ENCODE measurements at places on chromosomes 1 and 21. TPM values are rescaled to one million over a fixed set of nuclear protein-coding genes. Genes with fewer than 3 reads are reported as not detected.

Gene BCAR3
- 0.87 TPM for total RNA-seq

Gene EDARADD
- 2.5 TPM for total RNA-seq

DNA sequence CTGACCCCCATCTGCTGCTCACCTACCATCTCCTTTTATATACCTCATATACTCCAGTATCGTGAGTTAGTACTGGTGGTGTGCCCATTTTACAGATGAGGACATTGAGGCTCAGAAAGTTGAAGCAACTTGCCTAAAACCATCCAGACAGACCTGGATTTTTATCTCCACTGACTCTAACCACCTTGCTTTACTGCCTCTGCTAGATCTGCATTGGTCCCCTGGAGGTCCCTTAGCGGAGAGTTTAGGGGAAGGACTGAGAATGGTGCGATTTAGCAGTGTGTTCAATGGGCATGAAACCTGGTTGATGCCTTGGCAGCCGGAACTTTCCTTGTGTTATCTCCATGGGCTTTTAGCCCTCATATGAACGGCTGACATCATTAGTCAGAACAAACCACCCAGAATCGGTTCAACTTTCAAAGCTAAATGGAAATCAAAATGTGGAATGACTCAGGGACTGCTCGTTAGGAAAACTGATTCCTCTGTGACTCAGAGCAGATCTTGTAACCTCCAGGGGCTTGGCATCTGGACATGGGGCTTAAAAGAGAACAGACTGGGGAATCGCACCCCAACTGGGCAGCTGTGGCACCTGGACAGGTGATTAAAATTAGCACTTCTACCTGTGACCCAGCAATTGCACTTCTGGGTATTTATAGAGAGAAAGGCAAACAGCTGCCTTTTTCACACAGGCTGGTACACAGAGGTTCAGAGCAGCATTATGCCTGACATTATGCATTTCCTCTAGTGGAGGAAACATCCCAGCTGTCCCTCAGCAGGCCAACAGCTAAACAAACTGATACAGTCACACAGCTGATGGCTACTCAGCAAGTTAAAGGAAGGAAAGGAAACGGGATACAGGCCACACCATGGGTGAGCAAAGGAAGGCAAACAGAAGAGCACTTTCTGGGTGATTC lies 25.3 kb downstream of the TMEM51 start:
- H3K36me3 ChIP-seq: peaks cover 3% of the 10 kb centered on the region
- H3K4me3 ChIP-seq: no peak overlapping the region
- H3K27me3 ChIP-seq: peaks cover 69% of the 10 kb centered on the region
- H3K4me1 ChIP-seq: peaks cover under 1% of the 10 kb centered on the region
- no peak overlapping the region for H3K27ac ChIP-seq

GRCh38 chr1:196442366-196442765 lies 165.9 kb downstream of the KCNT2 start:
- no peaks in the 10 kb centered on the region for H3K27me3 ChIP-seq
- DNase-seq: no peak
- H3K27ac ChIP-seq: no peak overlapping the region
- H3K4me3 ChIP-seq: no peak overlapping the region
- no peaks in the 10 kb centered on the region for H3K36me3 ChIP-seq

- H3K4me1 ChIP-seq: peaks cover 34% of the 10 kb centered on the region
- no peak for DNase-seq
- H3K27ac ChIP-seq: peak overlapping the region; percentile 98
- H3K27me3 ChIP-seq: no peaks in the 10 kb centered on the region
Observed at GRCh38 chr1:235295902-235296350, 32.1 kb downstream of the ARID4B start.

- peaks cover 9% of the 10 kb centered on the region for H3K4me1 ChIP-seq
- H3K27ac ChIP-seq: no peak overlapping the region
- H3K36me3 ChIP-seq: peaks cover 2% of the 10 kb centered on the region
- peaks cover 42% of the 10 kb centered on the region for H3K27me3 ChIP-seq
Observed at GRCh38 chr1:31587720-31588423, 11.6 kb downstream of the TINAGL1 start.

DNA sequence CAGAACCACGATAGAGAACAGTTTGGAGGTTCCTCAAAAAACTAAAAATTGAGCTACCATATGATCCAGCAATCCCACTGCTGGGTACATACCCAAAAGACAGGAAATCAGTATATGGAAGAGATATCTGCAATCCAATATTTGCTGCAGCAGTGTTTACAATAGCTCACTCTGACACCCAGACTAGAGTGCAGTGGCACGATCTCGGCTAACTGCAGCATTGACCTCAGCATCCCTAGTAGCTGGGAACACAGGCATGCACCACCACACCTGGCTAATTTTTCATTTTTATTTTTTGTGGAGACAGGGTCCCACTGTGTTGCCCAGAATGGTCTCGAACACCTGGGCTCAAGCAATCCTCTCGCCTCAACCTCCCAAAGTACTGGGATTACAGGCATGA lies 13.1 kb downstream of the TTC13 start:
- no peak overlapping the region for H3K4me3 ChIP-seq
- no peak for DNase-seq
- H3K4me1 ChIP-seq: peaks cover 48% of the 10 kb centered on the region
- H3K36me3 ChIP-seq: peaks cover 4% of the 10 kb centered on the region

GRCh38 chr21:26961698-26962097 lies 5.2 kb downstream of the ADAMTS5 start:
- H3K4me3 ChIP-seq: no peak overlapping the region
- no peaks in the 10 kb centered on the region for H3K4me1 ChIP-seq
- H3K36me3 ChIP-seq: no peaks in the 10 kb centered on the region
- peaks cover 29% of the 10 kb centered on the region for H3K27me3 ChIP-seq

GRCh38 chr1:84763912-84764680 lies 73.8 kb upstream of the SSX2IP start:
- peaks cover 62% of the 10 kb centered on the region for H3K27me3 ChIP-seq
- H3K36me3 ChIP-seq: peaks cover 2% of the 10 kb centered on the region
- no peak overlapping the region for H3K4me3 ChIP-seq

Gene CDC73
- total RNA-seq: 84.9 TPM

DNA sequence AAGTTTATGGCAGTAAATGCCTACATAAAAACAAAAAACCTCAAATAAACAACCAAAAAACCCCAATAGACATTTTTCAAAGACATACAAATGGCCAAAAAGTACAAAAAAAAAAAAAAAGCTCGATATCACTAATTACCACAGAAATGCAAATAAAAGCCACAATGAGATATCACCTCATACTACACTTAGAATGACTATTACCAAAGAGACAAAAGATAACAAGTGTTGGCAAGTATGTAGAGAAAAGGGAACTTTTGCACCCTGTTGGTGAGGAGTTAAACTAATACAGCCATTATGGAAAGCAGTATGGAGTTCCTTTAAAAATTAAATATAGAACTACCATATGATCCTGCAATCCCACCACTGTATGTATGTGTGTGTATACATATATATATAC lies 21.1 kb downstream of the SLC25A24 start:
- H3K4me3 ChIP-seq: no peak overlapping the region
- peaks cover 18% of the 10 kb centered on the region for H3K4me1 ChIP-seq
- DNase-seq: no peak
- H3K36me3 ChIP-seq: peaks cover 26% of the 10 kb centered on the region
- H3K27me3 ChIP-seq: no peaks in the 10 kb centered on the region

- DNase-seq: no peak
- H3K36me3 ChIP-seq: no peaks in the 10 kb centered on the region
- peaks cover 15% of the 10 kb centered on the region for H3K4me1 ChIP-seq
Observed at GRCh38 chr1:21912038-21912758, 24.9 kb downstream of the HSPG2 start.

DNA sequence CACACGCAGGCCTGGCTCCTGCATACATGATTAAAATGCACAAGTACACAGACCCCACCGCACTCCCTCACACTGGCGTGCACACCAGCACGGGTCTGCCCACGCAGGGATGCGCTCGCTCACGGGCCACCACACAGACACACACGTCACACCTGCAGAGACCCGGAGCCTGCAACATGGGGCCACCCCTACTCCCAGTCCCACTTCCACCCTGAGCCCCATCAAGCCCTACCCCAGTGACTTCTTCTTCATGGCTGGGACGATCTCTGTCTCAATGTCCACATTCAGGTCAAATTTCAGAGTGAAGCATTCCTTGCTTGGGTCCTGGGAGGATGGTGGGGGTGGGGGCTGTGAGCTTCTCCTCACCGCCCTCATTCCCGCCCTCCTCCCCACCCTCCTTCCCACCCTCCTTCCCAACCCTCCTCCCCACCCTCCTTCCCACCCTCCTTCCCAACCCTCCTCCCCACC lies 8.9 kb upstream of the TNFRSF25 start:
- DNase-seq: no peak
- H3K27me3 ChIP-seq: no peaks in the 10 kb centered on the region
- no peaks in the 10 kb centered on the region for H3K36me3 ChIP-seq

DNA sequence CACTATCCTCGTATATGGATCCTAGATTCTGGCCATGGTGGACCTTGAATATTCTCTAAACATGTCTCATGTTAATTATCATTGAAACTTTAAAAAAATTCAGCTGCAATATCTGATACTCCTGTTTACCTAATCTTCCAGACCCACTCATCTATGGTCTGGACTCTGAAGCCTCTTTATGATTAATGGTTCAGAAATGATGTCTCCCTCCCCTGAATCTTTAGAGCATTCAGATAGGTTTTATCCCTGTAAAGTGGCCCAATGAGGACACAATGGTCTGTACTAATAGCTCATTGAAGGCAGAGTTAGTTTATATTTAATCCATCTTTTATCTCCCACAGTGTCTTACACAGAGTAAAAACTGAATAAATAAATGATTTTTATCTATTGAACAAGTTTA lies 53.0 kb upstream of the DUSP10 start:
- peak overlapping the region; percentile 83 for H3K27ac ChIP-seq
- DNase-seq: no peak
- no peaks in the 10 kb centered on the region for H3K27me3 ChIP-seq
- no peak overlapping the region for H3K4me3 ChIP-seq
- no peaks in the 10 kb centered on the region for H3K36me3 ChIP-seq
- peaks cover 18% of the 10 kb centered on the region for H3K4me1 ChIP-seq

- no peak overlapping the region for H3K4me3 ChIP-seq
- no peak for DNase-seq
- H3K27ac ChIP-seq: no peak overlapping the region
- H3K27me3 ChIP-seq: no peaks in the 10 kb centered on the region
- H3K4me1 ChIP-seq: peaks cover 2% of the 10 kb centered on the region
- no peaks in the 10 kb centered on the region for H3K36me3 ChIP-seq
Observed at GRCh38 chr1:156556354-156556753, 16.0 kb downstream of the IQGAP3 start.

DNA sequence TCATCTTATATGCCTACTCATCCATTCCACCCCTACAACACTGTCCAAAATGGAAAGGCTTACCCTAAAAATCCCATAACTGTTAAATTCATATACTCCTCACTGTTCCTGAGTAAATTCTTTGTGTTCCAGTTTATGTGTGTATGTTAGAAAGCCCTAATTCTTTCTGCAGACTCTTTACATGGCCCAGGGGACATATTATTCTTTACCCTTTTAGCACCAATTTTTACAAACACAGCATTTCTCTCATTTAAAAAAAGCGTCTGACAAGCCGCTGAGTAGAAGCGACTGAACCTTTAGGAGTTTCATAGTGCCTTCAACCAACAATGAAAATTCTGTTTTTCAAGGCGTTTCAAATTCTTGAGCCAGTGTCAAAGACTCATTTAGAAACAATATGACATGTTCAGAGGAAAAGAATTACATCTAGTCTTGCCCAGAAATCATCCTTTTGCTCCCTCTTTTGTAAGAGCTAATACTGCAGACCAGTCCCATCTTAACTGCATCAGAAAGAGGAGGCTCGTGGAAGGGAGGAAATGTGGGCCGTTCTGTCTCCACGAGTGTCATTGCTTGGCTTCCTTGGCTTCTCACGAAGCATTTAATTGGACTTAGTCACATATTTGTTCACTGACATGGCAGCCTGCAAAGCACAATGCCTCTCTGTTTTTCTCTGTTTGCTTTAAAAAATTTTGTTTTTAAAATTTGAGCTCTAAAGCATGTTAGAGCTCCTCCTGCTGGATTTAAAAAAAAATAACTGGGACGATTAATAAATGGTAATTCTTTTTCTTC lies 21.3 kb upstream of the C1orf105 start:
- peak overlapping the region; percentile 68 for H3K27ac ChIP-seq
- H3K36me3 ChIP-seq: no peaks in the 10 kb centered on the region
- H3K4me3 ChIP-seq: peak overlapping the region; percentile 49
- no peaks in the 10 kb centered on the region for H3K27me3 ChIP-seq
- H3K4me1 ChIP-seq: peaks cover 33% of the 10 kb centered on the region

DNA sequence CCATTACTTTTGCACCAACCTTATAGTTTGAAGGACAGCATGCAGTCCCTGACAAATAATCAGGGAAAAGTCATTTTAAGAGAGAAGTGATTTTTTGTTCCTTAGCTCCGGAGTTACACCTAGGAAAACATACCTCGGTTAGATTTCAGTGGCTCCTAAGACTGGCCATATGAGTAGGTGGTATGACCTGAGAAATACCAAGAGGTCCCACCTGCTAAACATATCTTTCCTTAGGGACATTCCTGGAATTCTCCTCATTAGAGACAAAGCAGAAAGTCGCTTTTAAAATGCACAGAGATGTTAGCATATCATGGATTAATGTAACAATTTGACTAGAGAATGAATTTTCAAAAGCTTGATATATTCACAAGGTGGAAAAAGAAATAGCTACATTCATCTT lies 84.2 kb upstream of the RNPC3 start:
- DNase-seq: no peak
- peaks cover 7% of the 10 kb centered on the region for H3K27me3 ChIP-seq
- H3K4me3 ChIP-seq: no peak overlapping the region
- H3K4me1 ChIP-seq: no peaks in the 10 kb centered on the region

DNA sequence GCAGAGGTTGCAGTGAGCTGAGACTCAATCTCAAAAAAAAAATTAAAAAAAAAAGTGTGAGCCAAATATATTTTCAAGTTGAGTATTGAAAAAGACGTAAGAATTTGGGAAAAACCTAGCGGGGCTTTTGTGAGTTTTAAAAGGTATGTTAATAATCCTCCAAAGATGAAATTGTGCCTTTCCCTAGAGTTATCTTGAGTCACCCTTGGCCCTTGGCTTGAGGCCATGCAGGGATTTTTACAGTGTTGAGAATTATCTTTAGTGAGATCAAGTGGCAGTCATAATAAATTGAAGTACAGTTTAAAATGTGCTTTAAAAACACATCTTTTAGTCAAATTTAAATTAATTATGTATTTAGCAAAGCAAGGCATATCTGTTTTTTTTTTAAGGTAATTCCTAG lies 32.7 kb downstream of the PPP2R5A start:
- H3K27me3 ChIP-seq: no peaks in the 10 kb centered on the region
- no peak overlapping the region for H3K4me3 ChIP-seq

DNA sequence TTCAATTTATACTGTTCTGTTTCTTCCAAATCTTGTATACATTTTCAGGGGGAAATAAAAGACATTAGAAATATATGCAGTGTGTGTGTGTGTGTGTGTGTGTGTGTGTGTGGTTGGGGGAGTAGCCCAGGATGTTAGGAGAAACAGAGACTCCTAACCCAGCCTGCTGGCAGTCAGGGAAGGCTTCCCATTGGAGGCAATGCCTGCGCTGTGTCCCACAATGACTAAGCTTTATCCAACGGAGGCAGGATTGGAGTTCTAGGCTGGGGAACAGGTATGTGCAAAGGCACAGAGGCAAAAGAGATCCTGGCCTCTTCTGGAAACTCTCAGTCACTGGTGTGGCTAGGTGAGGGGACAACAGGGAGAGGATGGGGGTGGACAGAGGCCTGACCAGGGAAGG lies 16.5 kb upstream of the ADGRB2 start:
- H3K4me3 ChIP-seq: peak overlapping the region; percentile 57
- peaks cover 3% of the 10 kb centered on the region for H3K36me3 ChIP-seq
- H3K4me1 ChIP-seq: no peaks in the 10 kb centered on the region
- peaks cover 36% of the 10 kb centered on the region for H3K27me3 ChIP-seq
- DNase-seq: no peak

- H3K36me3 ChIP-seq: peaks cover 5% of the 10 kb centered on the region
- H3K27ac ChIP-seq: no peak overlapping the region
- H3K4me3 ChIP-seq: no peak overlapping the region
- no peak for DNase-seq
Observed at GRCh38 chr1:62727656-62728407, 39.6 kb upstream of the DOCK7 start.

Gene SLAMF8
- not detected for total RNA-seq

Gene OSCP1
- total RNA-seq: 0.99 TPM

Gene PPFIA4
- total RNA-seq: 1.5 TPM
